NCI-H1417 treated with DMSO at 0.1 percent for 48 hours (cell line): ENCODE measurements at places on chromosomes 6 and 20.
A peak's percentile ranks its signal among the peaks of the same experiment; 100 is the strongest.

- DNase-seq: no peak
These were observed 93.7 kb downstream of the MAP3K4 start for GRCh38 chr6:161085246-161085645.

- no peak for DNase-seq
These were observed 27.8 kb upstream of the PREP start for GRCh38 chr6:105430685-105431084.

GRCh38 chr20:56857950-56858349, 228.8 kb downstream of the TFAP2C start:
- DNase-seq: no peak

GRCh38 chr20:62119591-62120364, 2.5 kb upstream of the LSM14B start:
- no peak for DNase-seq

DNA sequence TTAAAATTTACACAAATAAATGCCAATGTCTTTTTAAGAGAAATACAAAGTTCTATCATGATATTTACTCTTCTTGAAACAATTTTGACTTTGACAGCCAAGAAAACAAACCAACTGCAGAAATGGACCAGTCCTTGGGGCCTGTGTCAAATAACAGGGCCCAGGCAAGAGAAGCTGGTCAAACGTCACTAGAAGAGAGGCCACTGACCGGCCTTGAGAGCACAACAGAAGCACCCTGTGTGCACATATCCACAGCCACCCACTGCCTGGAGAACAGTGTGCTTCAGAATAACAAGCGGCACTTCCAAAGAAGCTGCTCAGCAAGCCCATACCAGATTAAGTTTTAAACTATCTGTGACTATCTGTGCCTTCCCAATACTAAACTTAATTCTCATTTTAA, 14.8 kb downstream of the APMAP start:
- no peak for DNase-seq

GRCh38 chr6:4804095-4804494, 27.9 kb downstream of the CDYL start:
- DNase-seq: no peak

- no peak for DNase-seq
These were observed 61.1 kb upstream of the GLP1R start for GRCh38 chr6:38987503-38987902.

DNA sequence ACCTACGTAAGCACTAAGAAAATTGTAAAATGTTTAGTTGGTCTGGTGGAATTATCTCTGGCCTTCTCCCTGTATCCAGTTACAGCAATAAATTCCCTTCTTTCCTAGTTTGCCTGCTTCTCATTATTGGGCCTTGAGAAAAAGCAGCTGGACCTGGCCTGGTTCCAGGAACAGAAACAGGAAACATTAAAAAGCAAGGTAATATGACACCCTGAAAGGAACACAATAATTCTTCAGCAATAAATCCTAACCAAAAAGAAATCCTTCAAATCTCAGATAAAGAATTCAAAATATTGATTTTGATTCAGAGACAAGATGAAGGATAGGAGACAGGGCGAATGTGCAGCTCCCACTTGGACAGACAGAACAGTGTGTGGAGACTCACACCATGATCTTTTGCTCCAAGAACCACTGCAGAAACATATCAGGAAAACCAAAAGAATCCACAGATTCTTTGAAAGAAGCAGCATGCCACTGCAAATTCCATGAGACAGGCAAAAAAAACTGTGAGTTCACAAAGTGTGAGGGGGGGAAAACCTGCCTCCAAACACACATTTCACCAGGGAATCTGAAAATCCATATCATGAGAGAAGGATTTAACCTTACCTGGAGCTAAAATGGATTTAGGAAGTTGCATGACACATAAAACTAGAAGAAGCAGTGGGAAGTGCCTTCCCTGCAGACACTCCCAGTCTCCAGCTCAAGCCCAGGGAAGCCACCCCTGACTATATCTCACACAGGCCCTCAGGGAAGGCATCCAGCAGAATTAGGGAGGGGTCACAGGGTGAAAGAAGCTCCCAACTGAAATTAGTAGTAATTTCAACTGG, 28.9 kb downstream of the TREM1 start:
- peak; percentile 10 for DNase-seq

DNA sequence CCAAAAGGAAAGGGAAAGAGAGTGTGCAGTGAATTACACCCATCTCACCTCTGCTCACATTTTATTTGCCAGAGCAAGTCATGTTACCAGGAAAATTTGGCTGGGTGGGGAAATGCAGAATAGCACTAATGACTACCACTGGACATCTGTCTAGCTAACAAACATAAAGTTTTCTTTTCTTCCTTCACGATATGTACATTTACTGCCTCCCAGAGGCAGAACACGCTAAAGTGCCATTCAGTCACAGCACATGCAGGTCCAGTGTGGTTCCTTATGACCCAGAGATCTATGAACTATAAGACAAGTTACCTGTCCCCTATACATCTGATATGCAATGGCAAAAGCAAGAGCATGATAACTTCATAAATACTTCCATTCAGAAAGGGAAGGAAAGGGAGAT, 194.1 kb downstream of the OGFRL1 start:
- no peak for DNase-seq

DNA sequence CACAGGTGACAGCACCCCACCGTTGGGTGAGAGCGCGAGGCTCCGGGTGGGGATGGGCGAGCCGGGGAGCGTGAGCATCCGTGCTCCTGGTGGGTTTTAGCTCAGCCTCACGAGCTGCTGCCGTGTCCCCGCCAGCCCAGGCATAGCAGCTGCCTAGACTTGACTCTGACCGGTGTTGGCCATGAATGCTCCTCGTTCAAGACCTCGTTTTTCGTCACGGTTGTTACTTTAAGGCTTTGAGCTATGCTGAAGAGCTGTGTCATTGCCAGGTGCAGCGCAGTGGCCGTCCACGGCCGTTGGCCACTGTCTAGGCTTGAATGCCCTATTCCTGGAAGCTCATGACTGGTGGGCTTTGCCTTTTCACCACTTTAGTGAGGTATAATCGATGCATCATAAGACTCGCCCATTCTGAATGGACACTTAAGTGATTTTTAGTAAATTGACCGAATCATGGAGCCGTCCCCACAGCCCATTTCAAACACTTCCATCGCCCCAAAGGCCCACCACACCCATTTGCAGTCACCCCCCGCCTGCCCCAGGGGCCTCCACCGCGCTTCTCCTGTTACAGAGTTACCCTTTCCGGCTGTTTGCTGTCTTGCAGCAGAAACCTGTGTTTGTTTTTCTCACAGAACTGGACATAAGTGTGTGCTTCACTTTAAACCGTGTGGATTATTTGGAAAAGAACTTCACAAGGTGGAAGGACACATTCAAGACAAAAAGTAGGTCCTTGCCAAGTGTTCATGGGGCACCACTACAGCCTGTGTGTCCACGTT, 21.4 kb upstream of the ADRM1 start:
- DNase-seq: no peak

DNA sequence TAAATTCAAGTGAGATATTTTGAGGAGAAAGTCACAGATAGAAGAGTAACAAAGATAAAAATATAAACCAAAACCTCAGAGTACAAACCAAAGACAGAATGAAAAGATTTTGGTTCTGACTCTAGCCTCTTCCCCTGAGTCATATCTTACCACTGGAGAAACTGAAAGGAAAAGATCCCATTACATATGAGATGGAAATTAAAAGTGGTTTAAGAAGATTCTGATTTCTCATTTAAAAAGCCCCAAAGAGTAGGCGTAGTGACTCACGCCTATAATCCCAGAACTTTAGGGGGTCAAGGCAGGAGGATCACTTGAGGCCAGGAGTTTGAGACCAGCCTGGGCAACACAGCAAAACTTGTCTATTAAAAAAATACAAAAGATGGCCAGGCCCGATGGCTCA, 30.6 kb downstream of the SPINT4 start:
- no peak for DNase-seq

DNA sequence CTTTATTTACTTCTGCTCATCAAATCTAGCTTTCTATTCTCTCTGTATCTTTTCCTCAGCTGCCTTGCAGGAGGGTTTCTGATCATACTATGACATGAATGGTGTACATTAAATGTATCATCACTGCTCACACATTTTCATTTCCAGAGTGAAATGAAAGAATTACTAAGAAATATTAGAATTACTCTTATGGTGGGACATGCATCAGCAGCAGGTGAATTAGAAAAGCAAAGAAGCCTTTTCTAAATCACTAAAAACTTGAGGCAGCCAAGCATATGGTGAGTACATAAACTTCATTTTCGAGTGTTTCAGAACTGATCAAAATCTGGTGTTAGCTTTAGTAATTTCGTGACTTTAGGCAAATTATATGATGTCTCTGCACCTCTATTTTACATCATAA, 23.6 kb downstream of the IL17A start:
- DNase-seq: no peak

DNA sequence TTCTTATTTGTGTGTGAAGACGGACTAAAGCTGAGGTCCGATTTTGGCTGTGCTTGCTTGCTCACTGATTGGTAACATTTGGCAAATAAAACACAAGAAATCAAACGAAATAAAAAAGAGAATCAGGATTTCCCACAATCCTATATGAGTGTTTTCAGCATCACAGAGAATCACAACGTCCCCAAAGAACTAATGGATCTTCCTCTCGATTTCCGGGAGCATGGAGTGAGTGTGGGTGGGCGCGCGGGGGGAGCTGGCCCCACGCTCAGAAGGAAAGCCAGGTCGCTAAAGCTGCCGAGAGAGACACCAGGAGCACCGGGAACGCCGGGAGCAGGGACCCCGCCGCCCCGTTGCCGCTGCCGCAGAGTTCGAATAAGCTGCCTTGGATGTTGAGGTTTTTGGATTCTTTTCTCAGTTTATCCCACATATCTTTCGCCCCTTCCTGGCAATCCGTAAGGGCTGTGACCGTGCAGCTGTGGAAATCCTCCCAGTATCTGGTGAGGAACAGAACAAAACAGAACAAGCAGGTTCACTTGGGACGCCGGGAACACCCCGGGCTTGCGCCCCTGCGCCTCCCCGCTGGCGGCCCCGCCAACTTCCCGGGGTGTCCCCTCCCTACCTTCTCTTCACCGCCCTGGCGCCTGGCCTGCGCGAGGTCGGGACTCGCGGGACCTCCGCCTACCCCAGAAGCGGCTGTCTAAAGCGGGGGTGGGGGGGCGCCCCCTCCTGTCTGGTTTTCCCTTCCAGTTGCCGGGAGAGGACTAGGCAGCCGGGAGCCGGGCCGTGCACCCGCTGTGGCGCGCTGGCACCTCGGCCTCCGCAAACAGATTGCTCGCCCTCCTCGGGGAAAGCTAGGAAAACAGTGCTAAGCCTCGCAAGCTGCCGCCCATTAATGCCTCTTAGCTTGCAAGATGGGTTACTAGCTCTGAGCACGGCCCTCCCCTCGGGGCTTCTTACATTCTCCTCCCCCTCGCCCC, 7.7 kb downstream of the NRN1 start:
- no peak for DNase-seq

- DNase-seq: no peak
These were observed 59.5 kb downstream of the BMP6 start for GRCh38 chr6:7785243-7786035.

GRCh38 chr20:42924215-42924614, 265.5 kb downstream of the PTPRT start:
- DNase-seq: no peak

GRCh38 chr6:170114956-170115855, 175.7 kb downstream of the DLL1 start:
- DNase-seq: no peak

GRCh38 chr20:44209686-44210405, 725 bp downstream of the OSER1 start:
- DNase-seq: no peak

DNA sequence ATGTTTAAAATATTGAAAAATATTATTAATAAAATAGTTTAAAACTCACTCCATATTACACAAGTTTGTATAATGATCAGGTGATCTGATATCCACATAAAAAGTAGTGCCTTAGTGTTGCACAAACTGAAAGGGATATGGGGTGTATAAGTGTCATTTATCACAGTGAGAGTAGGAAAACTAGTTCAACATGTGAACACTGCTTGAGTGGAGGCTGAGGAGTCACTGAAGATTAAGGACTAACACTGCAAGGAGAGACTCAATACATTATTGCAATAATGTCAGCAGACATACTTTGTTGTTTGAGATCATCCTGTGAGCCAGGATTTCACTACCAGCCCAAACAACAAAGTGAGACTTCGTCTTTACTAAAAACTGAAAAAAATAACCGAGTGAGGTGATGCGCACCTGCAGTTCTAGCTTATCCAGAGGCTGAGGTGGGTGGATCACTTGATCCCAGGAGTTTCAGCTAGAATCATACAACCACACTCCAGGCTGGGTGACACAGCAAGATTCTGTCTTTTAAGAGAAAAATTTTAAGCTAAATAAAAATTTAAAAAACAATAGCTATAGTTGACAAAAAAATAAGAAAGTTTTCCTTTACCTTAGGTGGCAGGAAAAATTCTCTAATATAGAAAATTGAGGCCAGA, 2.4 kb upstream of the KHDC1L start:
- DNase-seq: no peak

GRCh38 chr6:42710316-42710715, 12.1 kb downstream of the PRPH2 start:
- no peak for DNase-seq

DNA sequence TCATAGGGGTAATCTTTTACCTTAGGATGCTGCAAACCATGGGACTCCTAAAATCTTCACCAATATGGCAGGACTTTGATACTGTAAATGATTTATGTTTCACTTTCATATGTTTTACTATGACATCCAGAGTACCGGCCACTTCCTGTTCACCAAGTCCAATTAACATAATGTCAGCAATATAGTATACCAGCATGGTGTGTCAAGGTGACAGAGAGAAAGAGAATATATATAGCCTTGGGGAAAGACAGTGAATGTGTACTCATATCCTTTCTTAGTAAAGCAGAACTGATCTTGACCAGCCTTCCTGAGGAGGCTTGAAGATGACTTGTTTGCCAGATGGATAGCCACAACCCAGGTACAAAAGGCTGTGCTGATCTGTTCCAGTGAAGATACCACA, 127.9 kb downstream of the NRN1 start:
- DNase-seq: no peak

DNA sequence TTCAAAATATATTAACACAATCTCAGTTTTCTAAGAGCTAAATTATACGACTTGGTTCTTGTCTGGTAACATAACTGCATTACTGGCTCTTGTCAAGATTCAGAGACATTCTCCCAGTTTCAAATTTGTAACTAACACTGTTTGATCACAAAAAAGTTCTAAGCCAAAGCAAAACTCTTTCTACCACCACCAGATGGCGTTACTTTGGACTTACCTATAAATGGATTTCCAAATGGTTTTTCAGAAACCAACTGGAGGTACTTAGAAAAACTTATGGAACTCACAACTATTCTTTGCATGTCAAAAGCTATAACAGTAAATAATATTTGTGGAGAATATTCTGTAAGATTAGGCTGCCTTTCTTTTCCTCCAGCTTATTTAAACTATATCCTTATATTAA, 34.2 kb upstream of the GFRAL start:
- DNase-seq: no peak

- no peak for DNase-seq
These were observed 127.9 kb upstream of the FOXO3 start for GRCh38 chr6:108432792-108433191.
